AG08396 (cell line): ENCODE measurements at places on chromosomes 11 and 22.

DNA sequence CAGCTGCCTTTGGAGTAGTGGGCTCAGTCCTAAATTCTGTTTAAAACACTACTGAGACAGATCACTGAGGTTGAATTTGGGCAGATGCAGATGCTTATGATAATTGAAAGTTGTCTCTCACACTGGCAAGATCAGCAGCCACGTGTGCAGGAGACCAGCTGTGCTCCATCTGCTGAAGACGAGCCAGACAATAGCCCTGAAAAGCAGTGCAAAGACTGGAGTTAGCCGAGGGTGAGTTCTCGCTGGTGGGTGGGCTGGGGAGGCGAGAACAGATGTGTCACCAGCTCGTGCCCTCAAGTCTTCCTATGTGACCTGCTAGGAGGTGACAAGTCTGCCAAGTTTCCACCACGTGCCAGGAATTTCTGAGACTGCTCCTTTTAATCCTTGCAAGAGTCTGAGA is 661.3 kb upstream of the B3GAT1 start:
- DNase-seq, result no peak

DNA sequence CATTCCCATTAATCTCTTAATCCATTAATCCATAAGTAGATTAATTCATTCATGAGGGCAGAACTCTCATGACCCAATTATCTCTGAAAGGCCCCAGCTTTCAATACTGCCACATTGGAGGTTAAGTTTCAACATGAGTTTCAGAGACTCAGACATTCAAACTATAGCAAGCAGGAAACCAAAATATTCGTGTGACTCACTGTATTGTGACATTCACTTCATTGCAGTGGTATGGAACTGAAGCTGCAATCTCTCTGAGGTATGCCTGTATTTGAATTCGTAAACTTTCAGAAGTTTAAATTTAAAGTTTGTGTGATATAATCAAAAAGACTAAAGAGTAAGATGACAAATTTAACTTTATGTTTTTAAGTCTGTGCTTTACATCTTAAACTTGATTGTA is 2.9 kb upstream of the OR52J3 start:
- DNase-seq, result no peak

DNA sequence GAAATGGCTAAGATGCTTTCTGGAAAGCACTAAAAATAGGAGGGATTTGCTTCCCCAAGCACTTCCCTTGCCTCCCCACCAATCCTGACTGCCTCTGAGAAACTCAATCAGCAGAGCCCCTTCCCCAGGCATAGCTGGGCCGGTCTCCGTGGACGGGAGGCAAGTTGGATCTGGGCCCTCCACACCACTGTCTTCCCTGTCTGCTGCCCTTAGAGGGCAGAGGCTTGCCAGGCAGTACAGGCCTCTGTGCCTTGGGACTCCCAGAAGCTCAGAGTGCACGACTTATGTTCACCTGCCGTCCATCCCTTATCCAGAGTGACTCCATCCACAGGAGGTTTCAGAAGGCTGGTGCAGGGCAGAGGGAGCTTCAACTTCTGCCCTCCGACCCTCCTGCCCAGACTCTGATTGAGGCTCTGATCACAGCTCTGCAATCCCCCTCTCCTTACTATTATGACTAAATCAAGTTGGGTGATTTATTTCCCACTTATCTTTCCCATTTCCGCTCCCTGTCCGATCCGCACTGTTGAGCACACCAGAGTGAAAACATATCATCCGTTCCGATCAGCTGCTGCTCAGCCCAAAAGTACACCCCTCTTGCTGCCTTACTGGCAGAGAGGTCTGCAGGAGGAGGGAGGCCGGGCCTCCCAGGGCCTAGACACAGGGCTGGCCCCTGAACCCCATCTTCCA is 71.8 kb downstream of the DSCAML1 start:
- no peak for DNase-seq

DNA sequence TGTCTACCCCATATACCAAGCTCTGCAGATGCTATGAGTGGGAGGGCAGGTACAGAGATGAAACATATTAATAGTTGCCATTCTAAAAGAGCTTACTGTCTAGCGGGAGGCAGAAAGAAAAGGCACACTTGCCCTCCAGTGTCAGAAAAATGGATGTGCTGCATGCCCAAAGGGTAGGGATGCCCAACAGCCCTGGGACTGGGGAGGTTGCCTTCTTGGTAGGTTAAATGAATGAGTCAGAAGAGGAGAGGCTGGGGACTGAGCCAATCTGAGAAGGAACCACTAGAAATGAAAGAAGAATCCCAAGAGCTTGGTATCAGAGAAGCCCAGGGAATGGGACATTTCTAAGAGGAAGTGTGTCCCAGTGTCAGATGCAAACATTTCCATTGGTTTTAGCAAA is 1.2 kb downstream of the BIRC3 start:
- no peak for DNase-seq

- DNase-seq, result no peak
Observed at GRCh38 chr11:115625502-115625901, 121.3 kb upstream of the CADM1 start.

DNA sequence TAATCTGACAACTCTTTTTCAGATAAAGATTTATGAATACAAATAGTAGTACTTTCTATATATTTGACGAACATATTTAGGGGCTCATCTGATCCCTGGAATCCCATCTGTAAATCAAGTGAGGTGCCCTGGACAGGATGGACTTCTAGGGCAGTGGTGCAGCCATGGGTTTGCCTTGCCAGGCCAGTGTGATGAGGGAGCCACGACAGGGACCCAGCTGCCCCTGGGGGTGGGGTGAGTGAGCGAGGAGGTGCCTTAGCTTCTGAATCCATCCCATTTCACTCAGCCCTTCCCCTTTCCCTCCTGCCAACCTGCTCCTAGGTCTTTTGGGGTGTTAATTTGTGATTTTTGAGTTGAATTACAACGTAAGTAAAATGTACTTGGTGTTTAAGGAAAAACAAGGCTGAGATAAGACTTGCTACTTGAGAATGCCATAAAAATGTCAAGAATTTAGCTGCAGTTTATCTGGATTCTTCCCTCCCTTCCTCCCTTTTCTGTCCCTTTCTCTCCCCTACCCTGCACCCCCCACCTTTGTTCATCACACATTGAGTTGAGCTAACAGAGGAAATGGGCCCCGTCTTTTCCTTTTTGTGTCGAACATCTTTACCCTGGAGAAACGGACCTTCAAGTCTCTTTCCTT is 60.8 kb downstream of the PPFIBP2 start:
- no peak for DNase-seq

DNA sequence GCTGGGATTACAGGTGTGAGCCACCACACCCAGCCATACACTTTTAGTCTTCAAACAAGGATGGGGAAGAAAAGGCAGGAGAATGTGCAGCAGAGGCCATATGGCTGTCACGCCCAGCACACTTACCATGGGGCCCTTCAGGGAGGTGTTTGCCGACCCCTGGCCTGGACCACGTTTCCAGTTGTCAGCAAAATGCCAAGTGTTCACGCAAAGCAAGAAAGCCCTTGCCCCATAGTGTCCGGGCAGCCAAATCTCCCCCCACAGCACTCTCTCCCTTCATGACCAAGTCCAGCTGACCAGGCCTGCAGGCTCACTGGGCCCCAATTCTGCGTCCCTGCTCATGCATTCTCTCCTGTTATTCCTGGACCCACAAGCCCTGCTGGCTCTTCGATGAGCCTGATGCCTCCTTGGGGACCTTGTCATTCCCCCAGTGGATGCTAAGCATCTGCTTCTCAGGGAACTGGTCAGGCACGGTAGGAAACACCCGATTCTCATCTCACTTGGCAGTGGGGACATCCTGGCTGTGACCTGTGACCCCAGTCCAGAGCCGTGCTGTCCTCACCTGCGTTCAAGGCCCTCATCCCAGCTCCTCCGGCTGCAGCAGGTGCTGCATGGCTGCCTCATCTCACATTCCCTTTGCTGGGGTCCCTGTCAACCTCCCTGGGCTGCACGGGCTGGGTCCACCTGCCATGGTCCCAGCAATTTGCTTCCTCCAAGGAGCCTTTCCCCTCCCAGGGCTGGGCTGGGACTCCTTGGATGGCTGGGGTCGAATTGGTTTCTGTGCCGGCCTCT is 96.4 kb downstream of the CTTN start:
- no peak for DNase-seq

DNA sequence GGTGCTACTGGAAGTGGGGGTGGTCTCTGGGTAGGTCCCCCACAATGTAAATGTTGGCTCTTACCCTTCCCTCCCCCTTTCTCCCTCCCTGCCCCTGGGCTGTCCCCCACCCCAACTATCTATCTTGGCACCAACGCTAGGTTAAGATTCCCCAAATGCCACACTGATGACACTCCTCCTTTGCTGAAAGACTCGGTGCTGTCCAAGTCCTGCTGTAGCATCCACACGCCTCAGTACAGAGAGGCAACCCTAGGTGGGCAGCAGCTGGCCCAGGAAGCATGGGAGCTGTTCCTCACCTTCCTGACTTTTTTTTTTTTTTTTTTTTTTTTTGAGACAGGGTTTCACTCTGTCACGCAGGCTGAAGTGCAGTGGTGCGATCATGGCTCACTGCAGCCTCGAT is 3.4 kb upstream of the KCTD17 start:
- peak; percentile 70 for DNase-seq

DNA sequence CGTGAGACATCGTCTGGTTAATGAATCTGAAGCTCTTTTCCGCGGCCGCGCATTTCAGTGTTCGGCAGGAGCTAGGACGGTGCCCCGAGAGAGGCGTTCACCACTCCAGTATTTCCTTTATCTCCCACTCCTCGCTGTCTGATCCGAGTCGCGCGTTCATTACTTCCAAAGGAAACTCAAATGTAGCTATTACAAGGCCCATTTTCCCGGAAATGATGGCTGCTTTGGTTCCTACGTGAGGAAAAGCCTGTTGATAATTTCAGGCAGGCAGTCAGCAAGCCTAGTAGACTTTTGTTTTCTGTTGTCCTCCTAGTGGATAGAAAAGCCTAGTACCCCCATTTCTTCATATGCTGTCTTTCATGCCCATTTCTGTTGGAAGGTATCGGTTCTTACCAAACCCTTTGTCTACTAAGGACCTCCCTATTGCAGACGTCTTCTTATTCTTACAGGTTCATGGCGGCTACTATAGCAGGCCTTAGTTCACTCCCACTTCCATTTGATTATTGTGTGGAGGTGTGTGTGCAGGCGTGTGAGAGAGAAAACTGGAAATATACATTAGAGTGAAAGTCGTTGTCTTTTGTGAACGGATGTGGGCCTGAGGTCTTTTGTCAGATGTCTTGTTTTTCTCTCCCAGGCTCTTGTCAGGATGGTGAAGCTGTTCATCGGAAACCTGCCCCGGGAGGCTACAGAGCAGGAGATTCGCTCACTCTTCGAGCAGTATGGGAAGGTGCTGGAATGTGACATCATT is 737 bp downstream of the RBM4 start:
- no peak for DNase-seq

GRCh38 chr11:61955422-61956135 is 5.4 kb downstream of the BEST1 start:
- DNase-seq, result no peak

- DNase-seq, result no peak
Observed at GRCh38 chr11:37088573-37088910, 490.5 kb upstream of the RAG2 start.

DNA sequence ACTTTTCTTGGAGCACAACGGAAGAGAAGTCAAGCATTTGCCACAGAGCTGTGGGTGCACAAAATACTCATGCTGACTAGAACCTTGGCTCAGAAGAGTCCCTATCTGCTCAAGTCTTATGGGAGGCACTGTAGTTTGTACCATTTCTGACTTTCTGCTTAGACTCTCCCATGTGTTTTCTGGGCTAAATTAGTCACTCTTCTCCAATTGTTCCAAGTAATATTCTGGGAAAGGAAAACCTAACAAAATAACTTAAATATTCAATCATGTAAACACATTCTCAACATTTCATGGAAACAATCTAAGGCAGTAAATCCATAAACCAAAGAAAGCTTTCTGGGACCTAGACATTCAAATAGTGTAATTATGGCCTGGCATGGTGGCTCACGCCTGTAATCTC is 220.7 kb downstream of the SWAP70 start:
- DNase-seq, result peak; percentile 15

DNA sequence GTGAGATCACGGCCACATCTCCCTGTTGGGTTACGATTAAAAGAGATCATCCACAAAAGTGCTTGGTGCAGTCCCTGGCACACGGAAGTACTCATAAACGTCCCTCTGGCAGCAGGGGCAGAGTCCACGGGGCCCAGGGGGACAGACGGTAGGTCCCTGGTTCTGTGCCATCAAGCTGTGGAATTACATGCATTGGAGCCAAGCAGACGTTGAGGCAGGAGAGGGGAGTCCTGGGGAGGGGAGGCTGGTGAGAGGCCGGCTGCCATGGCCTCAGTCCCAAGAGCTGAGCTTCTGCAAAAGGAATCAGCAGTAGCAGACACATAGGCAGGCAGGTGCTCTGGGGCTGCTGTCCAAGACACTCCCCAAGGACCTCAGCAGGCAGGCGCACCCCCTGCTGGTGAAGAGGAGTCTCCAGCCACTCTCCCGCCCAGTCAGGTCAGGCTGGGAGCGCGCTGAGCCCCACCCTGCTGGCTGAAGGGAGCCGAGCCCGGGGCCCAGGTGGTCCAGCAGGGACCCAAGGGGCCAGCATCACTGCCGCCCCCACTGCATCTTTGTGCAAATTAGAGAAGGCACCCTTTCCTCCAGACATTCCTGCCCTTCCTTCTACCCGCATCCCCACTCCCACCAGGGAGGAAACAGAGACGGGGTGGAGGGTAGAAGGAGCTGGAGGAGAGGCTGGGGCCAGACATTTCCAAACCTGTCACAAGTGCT is 7.6 kb upstream of the KCTD17 start:
- peak; percentile 76 for DNase-seq
